ENCODE measurements at places on chromosomes 16 and 17. TPM values are rescaled to one million over a fixed set of nuclear protein-coding genes. Genes with fewer than 3 reads are reported as not detected.

The TSR3 gene
- 39.2 TPM for polyA plus RNA-seq

The SSTR5 gene
- polyA plus RNA-seq, result not detected

The NEK8 gene
- 6.0 TPM for polyA plus RNA-seq

The TRAPPC2L gene
- 259 TPM for polyA plus RNA-seq
